NCI-H460 (cell line): ENCODE measurements at places on chromosomes 11 and 22. TPM values are rescaled to one million over a fixed set of nuclear protein-coding genes. Genes with fewer than 3 reads are reported as not detected.
A peak's percentile ranks its signal among the peaks of the same experiment; 100 is the strongest.

- DNase-seq, result no peak
These were observed 1318.9 kb downstream of the LRRC4C start for GRCh38 chr11:40140560-40140959.

DNA sequence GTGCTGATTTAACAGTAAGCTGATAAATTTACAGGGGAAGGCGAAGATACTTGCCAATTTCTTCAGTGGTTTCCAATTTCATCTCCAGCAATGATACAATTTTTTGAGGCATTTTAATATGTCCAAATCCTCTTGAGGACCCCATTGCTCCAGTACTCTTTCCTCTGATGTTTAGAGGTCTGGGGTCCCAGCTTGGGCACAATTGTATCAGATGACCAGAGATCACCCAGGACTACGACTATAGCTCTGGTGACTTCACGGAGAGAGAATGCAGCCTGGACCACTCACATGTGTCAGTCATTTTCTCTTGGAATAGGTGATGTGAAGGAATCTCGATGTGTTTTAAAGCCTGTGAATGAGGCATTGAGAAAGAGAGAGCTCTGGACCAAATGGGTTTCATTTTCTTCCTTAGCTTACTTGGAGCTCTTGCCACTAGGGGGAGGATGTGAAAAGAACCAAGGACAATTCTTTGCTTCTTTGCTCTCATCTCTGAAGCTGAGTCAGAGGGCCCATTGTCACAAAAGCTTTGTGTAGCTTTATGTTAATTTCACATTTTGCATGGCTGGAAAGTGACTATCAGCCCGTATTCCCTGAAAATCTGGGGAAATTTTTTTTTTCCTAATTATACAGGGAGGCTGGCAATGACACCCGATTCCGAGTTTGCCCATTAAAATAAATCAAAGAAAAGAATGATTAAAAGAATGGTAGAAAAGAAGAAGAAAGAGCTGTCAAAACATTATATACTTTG is 6.7 kb upstream of the CCDC90B start:
- DNase-seq, result peak; percentile 52

DNA sequence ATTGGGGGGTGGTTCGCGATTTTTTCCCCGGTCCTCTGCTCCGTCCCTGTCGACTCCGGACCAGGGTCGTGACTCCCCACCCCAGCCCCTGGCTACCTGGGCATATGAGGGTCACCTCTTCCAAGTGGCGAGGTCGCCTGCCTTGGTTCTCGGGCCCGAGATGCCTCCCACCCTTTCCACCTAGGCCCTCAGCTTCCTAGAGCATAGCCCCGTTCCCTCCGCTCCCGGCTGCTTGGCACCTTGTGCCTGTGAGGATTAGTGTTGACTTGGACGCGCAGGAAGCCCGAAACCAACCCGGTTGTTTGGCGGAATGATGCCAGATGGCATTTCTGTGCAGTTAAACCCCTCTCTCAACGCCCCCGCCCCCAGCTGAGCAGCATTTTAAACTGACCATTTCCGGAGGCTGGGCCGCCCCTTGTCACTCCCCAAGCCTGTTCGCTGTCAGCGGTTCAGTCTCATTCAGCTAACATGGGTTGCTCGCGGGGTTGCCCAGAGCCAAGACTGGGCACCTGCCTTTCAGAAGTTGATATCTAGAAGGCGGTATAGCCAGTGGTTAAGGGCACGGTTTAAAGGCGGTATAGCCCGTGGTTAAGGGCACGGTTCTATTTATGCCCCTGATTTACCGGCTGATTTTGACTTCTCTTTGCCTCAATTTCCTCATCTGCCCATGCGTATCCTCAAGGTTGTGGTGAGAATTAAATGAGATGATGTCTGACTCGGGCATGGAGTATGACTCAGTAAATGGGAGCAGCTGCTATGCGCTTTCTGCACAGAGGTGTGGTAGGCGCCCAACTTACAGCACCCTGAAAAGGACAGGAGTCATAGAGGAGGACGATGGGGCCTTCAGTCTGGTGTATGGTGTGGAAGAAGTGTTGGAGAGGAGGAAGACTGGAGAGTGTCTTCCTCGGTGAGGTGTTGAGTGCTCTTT is 639 bp downstream of the INCENP start:
- DNase-seq, result no peak

DNA sequence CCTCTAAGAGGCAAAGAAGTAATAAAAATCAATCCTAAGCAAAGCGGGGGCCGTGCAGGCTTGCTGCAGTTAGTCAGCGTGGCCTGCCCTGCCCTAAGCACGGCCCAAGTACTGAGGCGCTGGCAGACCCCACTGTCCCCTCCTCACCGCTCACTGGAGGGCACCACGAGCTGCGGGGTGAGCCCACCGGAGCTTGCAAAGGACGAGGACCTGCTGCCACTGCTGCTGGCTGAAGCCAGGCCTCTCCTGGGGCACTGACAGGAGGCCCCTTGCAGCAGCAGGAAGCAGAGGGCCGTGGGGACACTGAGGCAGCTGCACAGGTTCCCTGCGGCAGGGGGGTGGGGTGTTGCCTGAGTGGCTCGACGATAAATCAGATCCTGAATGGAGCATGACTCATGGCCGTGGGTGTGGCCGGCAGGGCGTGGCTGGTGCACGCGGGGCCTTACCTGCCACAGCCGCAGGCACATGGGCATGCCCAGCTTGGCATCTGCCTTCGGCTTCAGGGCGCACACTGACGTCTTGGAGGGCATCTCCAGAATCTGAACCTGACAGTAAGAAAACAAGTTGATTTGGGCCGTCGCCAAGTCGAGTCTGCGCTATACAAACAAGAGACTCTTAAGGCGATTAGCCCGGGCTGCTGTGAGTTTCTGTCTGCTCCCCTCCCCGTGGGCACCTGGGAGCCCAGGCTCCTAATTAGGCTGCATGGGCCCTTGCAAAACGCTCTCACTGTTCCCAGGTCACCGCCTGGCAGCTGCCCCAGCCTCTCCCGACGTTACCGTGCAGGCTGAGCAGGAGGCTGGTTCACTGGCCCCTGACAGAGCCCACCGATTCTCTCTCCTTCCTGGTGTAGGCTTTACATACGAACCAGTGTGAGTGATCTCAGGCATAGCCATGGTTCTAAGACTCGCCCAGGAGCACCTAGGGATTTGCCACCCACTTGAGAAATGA is 45.9 kb downstream of the TBX1 start:
- DNase-seq, result peak; percentile 44

GRCh38 chr11:27196203-27196897 is 155.7 kb downstream of the BBOX1 start:
- no peak for DNase-seq

DNA sequence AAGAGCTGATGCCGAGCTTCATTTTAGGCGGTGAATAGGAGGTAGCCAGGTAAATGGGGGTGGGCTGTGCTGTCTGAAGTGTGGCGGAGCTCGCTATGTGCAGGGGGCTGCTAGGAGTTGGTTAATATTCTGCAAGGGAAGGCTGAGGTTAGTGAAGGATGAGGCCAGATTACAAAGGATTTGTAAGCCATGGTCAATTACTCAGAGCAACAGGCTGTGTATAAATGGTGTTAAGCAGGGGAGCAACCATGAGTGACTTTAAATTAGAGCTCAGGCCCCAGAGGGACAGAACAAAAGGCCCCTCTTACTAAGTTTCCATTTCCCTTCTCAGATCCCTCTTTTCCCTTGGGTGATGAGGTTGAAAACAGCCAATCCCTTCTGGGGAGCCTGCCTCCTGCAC is 7.3 kb upstream of the MCAM start:
- DNase-seq, result no peak

DNA sequence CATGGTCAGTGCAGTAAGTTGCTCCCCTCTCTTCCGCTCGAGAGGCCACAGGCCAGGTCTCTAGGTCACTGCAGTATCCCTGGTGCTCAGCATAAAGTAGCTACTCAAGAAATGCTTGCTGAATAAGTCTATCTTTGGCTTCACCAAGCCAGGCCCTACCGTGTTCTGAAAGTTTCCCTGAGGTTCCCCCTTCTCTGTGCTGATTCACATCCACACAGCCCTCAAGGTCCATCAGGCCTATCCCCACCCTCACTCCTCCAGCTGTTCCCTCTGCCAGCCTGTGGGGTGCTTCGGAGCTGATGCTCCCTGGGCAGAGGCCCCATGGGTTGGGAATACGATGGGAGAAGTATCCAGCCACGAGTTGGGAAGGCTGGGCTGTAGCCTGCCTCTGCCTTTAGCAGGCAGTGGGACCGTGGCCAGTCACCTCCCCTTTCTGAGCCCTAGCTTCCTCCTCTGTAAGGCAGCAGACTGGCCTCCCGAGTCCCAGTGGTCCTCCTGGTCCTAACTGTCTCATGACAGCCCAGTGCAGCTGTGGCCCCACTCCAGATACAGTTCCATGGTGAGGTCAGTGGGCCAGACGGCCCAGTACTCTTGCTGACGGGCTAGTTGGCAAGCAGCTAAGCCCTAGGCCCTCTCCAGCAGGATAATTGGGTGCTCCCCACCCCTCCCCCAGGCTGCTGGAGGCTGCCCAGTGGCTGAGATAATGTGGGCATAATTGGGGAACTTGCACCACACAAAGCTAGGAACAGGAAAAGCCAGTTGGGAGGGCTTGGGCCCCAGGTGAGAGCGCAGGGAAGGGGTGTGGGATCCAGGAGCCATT is 48.2 kb downstream of the NECTIN1 start:
- DNase-seq, result no peak

DNA sequence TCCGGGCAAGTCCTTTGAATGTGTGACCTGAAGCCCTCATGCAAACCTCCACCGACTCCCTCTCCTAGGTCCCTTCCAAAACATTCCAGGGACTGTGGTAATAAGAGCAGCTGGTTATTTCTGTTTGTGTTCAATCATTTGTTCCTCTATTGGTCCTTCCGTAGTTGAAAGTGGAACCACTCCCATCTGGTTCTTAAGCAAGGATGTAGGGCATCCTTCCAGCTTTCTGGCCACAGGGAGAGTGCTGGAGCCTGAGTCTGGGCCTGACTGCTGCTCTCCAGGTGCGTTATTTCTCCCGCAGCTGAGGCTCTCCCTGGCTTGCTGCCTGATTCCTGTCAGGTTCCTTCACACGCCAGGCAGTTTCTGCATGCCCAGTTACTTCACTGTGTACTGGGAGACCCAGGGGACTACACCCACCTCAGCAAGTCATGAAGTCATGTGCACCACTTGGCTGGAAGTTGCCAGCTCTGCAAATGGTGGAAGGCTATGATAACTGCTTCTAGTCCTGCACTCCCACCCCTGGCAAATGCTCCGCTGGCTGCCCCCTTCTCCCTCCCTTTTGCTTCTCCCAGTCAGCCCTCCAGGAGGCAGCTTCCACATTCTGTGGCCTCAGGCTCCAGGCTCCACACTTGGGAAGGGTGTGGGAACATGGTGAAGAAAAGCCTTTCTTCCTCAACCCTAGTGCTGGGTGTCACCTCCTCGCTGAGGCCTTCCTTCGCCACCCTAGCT is 4.0 kb upstream of the ALX4 start:
- DNase-seq, result no peak

GRCh38 chr11:28040384-28040783 is 67.6 kb downstream of the KIF18A start:
- no peak for DNase-seq

- no peak for DNase-seq
These were observed 200.0 kb upstream of the NAV2 start for GRCh38 chr11:19512618-19513017.

- no peak for DNase-seq
These were observed 14.5 kb upstream of the DGKZ start for GRCh38 chr11:46332568-46333393.

DNA sequence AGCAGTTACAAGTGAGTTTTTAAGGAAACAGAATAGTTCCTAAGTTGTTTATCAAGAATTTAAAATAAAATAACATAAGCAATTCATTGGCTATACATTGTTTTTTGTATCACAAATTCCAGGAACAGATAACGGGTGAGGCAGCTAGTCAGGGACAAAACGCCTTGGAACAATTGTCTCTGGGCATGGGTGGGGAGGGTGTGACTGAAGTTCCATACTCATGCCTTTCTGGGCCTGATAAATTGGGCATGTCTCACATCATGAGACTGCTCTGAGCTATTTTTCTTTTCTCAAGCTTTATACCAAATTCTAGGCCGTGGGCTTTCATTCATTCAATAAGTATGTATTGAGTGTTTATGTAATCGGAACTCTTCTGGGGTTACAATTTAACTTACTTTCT is 21.6 kb downstream of the FOLR3 start:
- no peak for DNase-seq

DNA sequence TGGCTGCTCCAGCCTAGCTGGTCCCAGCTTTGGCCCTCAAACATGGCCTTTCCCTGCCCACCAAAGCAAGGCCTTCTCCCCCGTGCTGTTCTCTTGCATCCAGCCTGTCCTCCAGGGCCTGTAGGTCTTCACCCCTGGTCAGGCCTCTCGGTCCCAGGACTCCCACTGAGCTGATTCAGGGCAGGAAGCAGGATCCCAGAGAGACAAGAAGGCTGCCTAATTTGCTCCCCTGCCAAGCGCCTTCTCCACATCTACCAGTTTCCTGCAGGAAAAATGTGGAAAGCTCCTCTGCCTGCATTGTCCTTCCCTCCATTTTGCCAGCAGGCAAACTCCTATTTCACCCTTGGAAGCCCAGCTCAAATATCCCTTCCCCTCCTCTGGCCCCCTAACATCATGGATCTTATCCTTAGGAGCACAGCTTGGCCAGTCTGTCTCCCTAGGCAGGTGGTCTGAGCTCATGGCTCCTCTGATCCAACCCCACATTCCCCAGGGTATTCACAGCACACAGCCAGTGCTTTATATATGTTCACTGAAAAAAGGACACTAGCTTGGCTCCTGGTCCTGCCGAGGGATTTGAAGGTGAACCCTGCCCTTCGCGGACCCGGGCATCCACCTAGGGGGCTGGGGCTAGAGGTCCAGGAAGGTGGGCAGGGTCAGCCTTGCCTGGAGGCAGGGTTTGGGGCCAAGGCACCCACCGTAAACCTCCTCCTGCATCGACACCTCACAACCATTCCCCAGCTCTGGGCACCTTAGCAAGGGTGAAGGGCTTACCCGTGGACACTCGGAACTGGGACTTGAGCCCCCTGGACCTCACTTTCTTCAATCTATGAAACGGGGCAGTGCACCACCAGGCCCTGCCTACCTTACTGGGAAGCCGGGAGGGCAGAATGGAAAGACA is 968 bp downstream of the RHBDD3 start:
- no peak for DNase-seq

DNA sequence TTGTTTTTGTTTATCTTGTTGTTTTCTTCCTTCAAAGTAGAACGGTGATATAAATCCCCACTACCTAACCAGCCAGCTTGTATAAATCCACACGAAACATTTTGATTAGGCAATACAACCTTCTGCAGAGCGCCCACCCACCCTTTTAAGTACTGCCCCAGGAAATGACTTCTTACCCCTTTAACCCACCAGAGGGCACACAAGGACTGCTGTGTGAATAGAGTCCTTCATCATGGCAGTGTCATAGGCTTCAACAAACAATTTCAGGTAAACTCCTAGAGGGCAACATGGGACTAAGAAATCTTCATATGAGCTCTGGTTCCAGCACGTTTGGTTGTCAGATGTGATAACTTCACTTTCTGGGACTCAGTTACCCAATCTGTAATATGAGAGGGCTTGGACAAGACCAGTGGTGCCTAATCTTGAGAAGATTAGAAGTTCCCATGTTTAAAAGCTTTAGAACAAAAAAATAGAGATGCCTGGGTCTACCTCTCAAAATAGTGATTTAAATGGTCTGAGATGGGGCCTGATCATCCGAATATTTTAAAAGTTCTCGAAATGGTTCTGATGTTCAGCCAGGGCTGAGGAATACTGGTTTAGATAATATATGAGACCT is 56.1 kb downstream of the PIWIL4 start:
- peak; percentile 74 for DNase-seq

GRCh38 chr11:89502301-89502700 is 11.1 kb upstream of the NOX4 start:
- no peak for DNase-seq

DCHS1 gene
- 0.07 and 0.14 TPM in 2 replicates for total RNA-seq

OR10D3 gene
- total RNA-seq, result not detected in 2 replicates

GAL3ST1 gene
- 0.30 TPM in 1 of 2 replicates, not detected in the other for total RNA-seq

MUC15 gene
- total RNA-seq, result not detected in 2 replicates
